Posterior cingulate gyrus (tissue), 11 donors: ENCODE measurements at places on chromosomes 13 and 19.
A peak's percentile ranks its signal among the peaks of the same experiment; 100 is the strongest.

- no peak for DNase-seq
Measured at GRCh38 chr19:49637821-49638738, 1.9 kb downstream of the RRAS start.

GRCh38 chr13:23453132-23453531, 19.6 kb upstream of the SACS start:
- DNase-seq, result no peak

GRCh38 chr13:46172531-46172991, 9.4 kb downstream of the LCP1 start:
- DNase-seq, result no peak

DNA sequence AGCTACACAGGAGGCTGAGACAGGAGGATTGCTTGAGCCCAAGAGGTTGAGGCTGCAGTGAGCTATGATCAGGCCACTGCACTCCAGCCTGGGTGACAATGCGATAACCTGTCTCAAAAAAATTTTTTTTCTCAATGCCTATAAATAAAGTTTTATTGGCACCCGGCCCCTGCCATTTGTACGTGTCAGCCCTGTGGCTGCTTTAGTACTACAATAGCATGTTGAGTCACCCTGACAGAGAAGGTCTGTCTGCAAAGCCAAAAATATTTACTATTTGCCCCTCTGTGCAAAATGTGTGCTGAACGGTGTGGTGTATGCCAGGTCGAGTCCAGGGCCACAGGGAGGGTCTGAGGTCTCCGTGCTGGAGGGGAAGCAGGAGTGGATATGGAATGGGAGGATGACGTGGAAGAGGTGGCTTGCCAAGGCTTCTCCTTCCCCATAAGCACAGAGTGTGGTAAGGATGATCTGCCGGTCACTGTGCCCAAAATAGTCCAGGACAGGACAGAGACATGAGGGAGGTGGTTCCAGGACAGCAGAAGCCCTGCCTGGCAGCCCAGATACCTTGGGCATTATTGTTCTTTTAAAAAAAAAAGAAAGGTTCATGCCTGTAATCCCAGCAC, 10.0 kb downstream of the NMRK2 start:
- DNase-seq, result no peak

GRCh38 chr19:5342573-5343201, 2.1 kb upstream of the PTPRS start:
- DNase-seq, result no peak

DNA sequence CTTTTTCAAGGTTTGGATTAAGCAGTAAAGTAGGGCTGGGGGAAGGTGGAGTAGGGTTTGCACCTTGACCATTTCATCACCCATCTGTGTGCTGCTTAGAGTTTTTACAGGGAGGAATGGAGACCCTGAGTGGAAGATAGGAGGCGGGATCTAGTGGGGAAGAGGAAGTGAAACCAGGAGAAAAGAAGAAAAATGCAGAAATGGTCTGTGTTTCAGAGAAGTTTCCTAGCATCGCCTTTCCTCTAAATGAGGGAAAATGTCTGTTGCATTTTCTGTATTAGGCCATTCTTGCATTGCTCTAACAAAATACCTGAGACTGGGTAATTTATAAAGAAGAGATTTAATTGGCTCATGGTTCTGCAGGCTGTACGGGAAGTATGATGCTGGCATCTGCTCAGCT, 64.1 kb downstream of the TPT1 start:
- no peak for DNase-seq

DNA sequence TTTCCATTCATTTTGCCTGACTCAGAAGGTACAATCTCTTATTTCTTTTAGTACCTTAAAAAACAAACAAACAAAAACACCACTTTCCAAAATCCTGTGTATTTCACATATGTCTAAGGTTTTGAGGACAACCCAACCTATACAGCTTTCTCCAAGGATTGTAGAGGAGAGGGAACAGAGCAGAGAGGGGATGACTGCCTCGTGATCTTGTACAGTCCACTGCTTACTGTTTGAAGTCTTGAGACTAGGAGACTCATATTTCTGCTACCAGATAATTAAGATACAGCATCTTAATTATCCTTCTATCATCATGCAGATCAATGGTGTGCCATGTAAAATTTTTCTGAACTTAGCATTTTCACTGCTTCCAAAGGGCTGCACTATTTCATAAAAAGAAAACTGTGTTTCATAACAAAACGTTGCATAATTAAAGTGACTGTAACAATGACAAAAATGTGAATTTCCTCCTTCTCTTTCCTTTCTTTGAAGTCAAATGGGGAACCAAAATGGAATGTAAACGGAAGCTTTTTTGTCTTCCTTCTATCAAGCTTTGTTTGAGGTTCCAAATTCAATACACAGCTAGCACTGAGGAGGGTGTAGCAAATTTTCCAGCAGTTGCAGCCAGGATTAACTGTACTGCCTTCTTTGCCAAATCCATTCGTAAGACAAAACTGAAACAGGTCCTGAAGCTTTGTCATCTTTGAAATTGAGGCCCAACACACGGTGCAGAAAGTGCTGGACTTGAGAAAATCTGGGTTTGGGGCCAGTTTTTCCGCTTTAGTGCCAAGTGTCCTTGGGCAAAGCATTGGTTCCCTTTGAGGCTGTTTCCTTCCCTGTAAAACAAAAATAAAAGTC, 34.9 kb upstream of the RCBTB2 start:
- no peak for DNase-seq

GRCh38 chr13:38661010-38661675, 25.7 kb upstream of the FREM2 start:
- no peak for DNase-seq

GRCh38 chr13:37369616-37370015, 229.0 kb downstream of the POSTN start:
- no peak for DNase-seq

DNA sequence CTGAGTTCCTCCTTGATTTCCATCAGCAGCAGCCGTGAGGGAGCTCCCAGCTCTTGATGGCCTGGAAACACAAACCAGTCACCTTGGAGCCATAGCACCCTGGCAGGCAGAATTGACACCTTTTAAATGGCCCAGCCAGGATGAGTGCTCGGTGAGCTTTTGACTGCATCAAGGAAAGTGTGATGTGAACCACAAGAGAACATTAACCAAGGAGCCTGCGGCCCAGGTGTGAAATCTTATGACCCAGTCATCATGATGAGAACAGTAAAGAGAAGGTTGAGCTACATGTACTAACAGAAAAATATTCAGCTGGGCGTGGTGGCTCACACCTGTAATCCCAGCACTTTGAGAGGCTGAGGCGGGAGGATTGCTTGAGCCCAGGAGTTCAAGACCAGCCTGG, 22.8 kb downstream of the SUGP2 start:
- no peak for DNase-seq

DNA sequence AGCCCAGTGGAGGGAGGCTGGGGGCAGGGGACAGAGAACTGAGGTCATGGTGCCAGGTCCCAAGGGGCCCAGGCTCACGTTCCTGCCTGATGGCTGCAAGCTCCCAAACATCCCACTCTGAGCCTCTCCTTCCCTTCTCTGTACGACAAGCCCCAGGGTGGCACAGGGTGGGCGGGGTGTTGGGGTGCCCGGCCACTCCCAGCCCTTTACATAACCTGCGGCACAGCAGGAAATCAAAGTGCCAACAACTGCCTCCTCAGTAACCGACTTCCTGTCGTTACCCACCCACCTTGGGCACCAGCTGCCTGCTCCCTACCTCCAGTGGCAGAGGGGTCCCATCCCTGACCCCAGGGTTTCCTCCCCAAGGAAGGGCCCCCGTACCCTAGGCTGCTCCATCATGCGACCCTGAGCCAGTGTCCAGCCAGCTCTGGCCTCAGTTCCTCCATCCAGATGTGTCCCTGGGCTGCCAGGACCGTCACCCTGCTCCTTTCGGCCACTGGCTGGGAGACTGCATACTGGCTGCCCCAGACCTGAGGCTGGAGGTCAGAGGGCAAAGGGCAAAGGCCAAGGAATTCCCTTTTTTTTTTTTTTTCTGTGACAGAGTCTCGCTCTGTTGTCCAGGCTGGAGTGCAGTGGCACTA, 27.7 kb upstream of the NFIC start:
- no peak for DNase-seq

DNA sequence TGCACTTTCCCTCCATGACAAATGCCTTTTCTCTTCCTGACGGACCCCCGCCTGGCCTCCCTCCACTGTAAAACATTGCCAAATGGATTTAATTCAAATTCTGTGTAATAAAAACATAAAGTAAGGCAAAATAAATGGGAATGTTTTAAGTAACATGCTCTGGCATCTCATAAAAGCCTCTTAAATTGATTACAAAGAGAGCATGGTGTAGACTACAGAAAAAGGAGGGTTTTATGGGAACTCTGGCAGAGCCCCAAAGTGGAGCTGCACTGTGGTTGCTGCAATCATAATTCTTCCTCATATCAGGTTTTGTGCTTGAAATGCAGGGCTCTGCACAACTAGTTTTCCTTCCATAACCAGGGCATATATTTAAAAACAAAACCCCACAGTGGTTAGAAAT, 44.3 kb upstream of the SIAH3 start:
- DNase-seq, result no peak

GRCh38 chr13:38767506-38768265, 80.8 kb downstream of the FREM2 start:
- peak; percentile 33 for DNase-seq

- no peak for DNase-seq
Measured at GRCh38 chr13:45511310-45512097, 46.8 kb downstream of the COG3 start.

DNA sequence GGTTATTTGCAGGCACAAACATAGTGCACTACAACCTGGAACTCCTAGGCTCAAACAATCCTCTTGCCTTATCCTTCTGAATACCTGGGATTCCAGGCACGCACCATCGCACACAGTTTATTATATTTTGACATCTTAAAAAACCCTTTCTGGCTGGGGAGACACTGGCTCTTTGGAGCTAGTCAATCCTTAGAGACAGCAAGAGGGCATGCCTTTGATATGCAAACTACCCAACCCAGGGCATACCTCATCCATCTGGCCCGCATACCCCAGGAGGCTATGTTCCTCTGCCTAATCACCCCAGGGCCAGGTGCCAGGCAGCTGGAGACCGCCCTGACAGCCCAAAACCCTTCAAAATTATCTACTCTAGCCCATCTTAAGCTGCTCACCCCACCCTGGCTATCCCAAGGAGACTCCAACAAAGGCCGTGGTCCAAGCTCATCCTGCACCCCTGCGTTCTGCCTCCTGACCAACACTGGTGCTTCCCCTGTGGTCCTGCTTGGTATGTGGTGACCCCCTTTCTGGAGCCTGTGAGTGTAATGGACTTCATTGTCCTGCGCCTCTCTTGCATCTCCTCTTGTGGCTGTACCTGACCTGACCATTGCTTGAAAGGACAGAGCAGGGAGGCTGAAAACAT, 86.4 kb downstream of the RGCC start:
- DNase-seq, result no peak

DNA sequence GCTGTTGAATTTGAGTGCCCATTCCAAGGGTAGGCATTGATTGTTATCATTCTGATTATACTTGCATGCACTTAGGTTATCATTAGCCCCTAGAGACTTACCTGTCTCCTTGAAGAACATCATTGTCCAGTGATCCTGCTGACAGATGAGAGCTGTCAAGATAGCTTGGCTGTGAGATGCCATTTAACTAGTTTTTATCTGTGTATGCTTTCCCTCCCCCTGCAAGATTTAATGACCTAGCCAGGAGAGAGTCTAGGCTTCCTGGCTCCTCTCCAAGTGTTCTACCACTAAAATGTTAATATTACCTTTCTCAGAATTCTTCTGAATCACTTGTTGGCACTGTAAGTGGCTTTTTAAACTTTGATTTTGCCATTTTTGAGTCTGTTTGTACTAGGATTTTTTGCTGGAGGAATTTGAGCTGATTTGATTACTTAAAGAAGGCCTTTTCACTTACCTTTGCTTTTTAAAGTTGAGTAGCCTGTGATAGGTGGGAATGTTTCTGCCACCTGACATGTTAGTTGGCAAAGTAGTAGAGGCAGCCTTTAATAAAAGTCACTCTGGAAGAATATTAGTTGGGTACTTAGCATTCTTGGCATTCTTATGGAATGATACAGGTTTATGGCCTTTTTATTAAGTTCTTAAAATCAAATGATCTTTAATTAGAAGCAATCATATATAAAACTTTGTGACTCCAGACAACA, 41.1 kb downstream of the ARHGAP35 start:
- DNase-seq, result no peak

- DNase-seq, result no peak
Measured at GRCh38 chr13:101283782-101284181, 132.5 kb downstream of the NALCN start.

- DNase-seq, result no peak
Measured at GRCh38 chr13:51856998-51857397, 4.8 kb upstream of the CCDC70 start.
